ENCODE measurements at places on chromosomes 11 and 22. TPM values are rescaled to one million over a fixed set of nuclear protein-coding genes. Genes with fewer than 3 reads are reported as not detected.

MISFA gene
- 6.4 TPM for total RNA-seq

LMO1 gene
- 0.46 TPM for total RNA-seq

C11orf21 gene
- 23.2 TPM for total RNA-seq

SLC25A18 gene
- total RNA-seq = 0.11 TPM

UBQLNL gene
- total RNA-seq = 0.11 TPM

CNGA4 gene
- not detected for total RNA-seq

All from cardiac septum (tissue), 1 donor.